ENCODE measurements at places on chromosomes 2 and 18.
A peak's percentile ranks its signal among the peaks of the same experiment; 100 is the strongest.

DNA sequence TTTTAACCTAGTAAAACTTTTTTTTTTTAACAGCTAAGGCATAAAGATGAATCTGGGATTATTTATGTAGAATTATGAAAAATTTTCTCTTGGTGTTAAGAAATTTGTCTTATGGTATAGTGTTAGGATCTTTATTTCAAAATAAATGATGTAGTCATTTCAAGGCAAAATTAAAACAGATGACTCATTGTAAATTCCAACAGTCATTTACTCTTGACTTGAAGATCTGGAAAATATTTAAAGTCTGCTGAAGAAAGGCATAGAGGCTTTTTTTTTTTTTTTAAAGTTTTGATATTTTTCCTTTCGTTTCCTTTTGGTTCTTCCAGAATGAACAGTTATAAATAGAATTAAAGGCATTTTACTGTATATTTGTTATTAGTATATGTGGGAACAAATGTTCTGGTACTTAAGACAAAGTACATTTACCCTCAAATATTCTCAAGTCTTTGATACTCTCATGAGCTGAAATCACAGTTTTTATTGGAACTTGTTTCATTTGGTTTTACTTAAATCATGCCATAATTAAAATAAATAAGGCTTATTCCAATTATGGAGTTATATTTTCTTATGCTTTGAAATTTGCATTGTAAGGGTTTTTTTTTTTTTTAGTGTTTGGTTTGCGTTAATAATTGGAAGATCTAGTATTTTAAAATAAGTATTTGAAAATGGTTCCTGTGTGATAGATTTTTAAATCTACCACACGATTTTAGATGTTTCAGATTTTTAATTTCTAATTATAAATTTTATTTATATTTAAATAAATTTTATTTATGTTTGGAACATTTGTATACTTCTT lies 29.9 kb downstream of the GLS start:
- DNase-seq = no peak

- no peak for DNase-seq
Observed at GRCh38 chr18:23237524-23238151, 102.4 kb downstream of the CABLES1 start.

DNA sequence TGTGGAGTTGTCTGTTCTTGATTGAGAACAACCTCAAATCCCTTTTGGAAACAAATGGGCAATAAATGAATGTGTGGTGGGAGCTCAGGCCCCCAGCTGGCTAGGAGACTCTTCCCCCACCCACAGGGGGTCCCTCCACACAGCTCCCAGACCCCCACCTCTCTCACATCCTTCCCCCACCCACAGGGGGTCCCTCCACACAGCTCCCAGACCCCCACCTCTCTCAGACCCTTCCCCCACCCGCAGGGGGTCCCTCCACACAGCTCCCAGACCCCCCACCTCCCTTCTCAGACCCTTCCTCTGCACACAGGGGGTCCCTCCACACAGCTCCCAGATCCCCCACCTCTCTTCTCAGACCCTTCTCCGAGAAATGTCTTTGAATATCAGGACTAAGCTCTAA lies 79.0 kb upstream of the CTDP1 start:
- no peak for DNase-seq

DNA sequence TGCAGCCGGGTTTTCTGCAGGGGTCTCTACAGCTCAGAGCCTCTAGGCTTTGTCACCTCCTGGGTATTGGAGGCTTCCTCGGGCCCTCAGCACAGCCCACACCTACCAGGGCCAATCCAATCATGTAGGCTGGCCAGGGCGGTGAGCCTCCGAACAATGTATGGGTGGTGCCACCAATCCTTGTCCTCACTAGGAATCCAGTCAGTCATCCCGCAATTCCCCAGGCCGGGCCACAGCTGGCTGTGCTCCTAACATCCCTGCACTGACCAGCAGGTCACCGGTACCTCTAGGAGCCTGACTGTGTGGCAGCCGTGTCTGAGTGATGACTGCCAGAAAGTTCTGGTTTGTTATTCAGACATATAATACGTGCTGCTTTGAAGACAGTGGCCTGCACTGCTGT lies 129.4 kb downstream of the SH3RF3 start:
- no peak for DNase-seq

GRCh38 chr2:218517434-218518206 lies 50.5 kb downstream of the USP37 start:
- no peak for DNase-seq

GRCh38 chr18:48049757-48050156 lies 119.3 kb upstream of the SMAD2 start:
- no peak for DNase-seq

DNA sequence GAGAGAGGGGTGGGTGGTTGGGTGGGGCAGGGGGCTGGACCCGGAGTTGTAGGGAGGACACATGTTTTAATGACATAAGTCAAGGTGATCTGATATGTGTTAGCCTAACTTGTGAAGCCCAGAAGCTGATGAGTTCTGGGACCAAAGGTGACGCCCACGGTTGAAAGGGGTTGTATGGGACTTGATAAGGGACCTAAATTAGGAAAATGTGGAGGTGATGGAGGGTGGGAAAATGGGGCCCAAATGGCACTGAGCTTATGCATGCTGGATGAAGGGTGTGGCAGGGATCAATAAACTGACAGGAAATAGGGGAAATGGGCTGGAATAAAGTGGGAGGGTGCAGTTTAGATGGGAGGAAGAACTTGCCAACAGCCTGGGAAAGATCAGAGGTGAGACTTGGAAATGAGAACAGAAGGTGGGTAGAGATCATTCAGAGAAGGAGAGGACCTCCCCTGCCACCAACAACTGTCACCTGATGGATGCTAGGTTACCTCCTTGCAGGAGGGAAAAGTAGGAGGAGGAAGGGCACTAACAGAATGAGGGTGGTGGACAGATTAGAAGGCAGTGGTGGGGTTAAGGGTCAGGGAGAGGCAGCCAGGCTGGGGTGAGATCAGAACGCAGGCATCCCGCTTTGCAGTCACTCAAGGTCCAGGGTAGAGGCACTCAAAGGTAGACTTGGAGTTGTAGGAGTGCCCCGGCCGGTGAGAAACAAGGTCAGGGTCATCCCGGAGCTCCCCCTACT lies 15.3 kb downstream of the WNT10A start:
- DNase-seq = no peak

- no peak for DNase-seq
Observed at GRCh38 chr2:223396993-223397392, 205.2 kb downstream of the SCG2 start.

DNA sequence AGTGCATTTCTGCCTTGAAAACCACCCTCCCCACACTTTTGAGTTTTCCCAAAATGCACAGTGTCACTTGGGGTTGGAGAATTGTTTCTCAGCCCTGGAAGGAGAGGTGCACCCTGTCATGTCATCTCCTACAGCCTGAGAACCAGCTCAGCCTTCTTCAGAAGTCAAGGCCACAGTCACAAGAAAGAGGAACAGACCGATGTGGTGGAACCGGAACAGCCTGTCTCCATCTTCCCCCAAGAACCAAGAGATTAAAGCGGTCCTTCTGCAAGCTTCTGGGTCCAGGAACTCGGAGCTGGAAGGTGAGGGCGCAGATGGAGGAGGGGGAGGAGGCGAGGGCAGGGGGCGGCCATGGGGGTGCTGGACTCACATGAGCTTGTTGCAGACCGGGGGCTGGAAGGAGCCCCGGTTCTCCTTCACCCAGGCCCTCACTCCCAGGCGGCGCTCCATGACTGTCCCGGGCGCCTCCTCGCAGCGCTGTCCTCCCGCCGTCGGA lies 248 bp downstream of the HAAO start:
- no peak for DNase-seq

DNA sequence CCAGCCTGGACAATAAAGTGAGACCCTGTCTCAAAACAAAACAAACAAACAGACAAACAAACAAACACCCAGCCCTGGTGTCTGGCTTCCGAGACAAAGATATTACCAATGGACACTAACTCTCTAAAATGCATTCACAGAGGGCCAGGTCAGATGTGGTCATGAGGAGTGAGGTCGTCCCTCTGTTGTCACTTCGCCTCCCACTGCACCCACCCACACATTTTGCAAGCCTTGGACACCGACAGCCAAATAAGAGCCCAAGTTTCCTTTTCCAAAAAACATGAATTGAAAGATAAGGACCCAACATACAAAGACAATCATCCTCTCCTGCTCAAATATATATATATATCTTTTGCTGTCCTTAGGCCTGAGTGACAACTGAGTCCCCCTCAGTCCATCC lies 319.9 kb downstream of the TSN start:
- DNase-seq = no peak

DNA sequence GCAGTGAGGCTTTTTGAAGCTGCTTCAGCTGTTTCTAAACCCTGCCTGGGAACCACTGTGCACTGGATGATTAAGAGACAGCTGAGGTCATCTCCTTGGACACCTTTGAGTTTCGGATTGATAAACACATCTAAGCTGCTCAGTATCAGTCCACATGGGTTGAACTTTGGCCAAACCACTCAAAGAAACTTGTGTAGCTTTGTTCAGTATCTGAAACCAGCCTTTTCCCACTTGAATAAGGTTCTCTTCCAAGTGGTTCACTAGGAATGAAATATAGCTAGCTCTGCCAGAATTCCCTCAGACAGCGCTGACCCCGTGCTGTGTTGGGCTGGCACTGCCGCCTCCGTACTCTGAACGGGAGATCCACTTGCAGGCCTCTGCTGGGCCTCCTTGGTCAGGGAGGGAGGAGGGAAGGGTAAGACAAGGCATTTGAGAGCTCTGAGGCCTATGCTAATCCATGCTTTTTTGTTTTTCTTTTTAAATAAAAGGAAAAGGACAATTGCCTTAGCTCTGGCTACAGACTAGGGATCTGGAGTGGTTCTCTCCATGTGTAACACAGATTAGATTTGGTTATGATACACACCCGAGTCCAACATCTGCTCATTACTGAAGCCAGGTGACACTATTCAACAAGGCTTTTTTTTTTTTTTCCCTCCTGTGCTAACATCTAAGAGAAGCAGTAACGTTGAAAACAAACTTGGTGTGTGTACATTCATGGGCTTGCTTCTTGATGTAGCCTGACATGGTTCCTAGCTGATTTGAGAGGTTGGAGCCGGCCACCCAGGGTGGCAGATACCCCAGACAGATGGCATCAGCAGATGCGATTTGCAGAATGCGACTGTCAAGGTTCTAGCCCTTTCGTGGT lies 67.7 kb downstream of the NCK2 start:
- DNase-seq = peak; percentile 70

DNA sequence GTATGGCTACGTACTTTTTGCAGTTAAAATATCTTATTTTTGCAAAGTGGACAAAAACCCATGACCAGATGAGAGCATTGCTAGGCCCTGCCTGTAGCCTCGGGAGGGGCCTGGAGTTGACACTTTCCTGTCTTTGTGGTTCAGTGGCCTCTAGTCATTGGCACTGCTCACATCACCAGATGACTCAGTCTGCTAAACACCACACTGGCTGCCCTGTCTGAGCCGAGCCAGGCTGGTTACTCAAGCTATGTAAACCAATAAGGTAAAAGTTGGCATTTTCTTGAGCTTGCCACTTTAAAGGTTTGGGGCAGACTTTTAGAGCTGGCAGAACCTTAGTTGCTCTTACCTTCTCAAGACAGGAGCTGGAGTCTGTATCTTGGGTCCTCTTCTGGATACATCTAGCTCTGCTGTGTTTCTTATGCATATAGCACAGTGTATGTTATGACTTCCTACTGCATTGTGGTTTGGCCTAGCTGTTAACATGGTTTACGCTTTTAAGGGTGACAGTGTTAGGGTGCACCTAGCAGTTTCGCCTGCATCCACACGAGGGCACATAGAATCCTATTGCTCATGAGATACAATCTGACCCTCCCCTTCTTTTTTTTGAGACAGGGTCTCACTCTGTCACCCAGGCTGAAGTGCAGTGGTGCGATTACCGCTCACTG lies 76.4 kb downstream of the AP1S3 start:
- no peak for DNase-seq

GRCh38 chr2:49296107-49296867 lies 142.0 kb upstream of the FSHR start:
- peak; percentile 45 for DNase-seq

- DNase-seq = no peak
Observed at GRCh38 chr2:193482557-193482956, 1287.8 kb upstream of the TMEFF2 start.

- DNase-seq = no peak
Observed at GRCh38 chr18:80191264-80191663, 56.0 kb downstream of the PARD6G start.

GRCh38 chr18:6724331-6724730 lies 5.2 kb upstream of the ARHGAP28 start:
- no peak for DNase-seq

GRCh38 chr2:225334514-225334913 lies 65.0 kb upstream of the NYAP2 start:
- no peak for DNase-seq

DNA sequence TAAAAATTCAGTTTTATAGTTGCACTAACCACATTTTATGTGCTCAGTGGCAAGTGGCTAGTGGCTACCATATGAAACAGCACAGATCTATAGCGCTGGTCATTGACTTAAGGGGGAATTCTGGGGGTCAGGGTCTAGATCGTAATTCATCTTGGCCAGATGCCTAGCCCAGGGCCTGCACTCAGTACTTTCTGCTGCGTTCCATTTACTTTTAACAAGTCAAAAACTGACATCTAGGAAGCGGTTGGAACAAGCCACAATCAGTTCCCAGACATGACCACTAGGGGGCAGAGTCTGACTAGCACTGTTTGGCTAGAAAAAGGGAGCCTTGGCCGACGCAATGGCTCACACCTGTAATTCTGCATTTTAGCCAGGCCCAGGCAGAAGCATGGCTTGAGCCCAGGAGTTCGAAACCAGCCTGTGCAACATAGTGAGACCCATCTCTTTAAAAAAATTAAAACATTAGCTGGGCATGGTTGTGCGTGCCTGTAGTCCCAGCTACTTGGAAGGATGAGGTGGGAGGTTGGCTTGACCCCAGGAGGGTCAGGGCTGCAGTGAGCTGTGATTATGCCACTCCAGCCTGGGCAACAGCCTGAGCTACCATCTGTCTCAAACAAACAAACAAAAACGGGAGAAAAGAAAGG lies 9.0 kb upstream of the TMBIM1 start:
- peak; percentile 88 for DNase-seq

GRCh38 chr2:215000721-215001120 lies 137.7 kb downstream of the ABCA12 start:
- no peak for DNase-seq

GRCh38 chr2:26566081-26566375 lies 75.1 kb downstream of the CIB4 start:
- no peak for DNase-seq

Measured in Ammon's horn (tissue), 1 donor.